ENCODE measurements at places on chromosomes 7 and 10.

GRCh38 chr7:112110175-112110574, 96.0 kb downstream of the DOCK4 start:
- DNase-seq = no peak

DNA sequence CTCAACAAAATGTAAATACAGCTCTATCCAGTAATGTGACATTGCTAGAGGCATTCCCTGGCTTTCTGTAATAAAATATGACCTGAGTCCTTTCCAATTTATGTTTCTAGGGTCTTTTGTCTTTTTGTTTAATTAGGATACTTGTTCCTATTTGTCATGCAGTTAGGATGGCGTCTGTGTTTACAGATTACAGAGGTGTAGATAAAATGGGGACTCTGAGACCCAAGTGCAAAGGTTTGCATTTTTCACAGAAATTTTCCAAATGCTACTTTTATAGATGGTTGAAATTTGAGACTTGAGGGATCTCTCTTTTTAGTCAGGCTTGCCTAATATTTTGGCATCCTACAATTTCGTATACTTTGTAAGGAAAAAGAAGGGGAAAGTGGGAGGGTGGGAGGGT, 332.4 kb downstream of the PTEN start:
- no peak for DNase-seq

GRCh38 chr10:97816609-97817008, 33.0 kb upstream of the GOLGA7B start:
- no peak for DNase-seq

DNA sequence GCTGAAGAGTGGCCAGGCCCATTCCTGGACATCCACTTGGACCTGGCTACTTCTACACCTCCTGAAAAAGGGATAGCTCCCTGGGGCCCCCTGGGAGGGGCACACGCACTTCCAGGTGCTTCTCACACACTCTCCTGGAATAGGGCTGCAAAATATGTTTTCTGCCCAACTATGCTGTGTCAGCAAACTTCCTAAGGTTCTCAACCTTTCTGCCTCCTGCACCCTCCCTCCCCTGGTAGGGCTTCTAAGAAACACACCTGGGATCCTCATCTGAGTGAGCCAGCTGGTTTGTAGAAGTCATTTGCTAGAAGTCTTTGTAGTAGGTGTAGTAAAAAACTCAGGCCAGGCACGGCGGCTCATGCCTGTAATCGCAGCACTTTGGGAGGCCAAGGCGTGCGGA, 136.5 kb downstream of the ZMYND11 start:
- no peak for DNase-seq

DNA sequence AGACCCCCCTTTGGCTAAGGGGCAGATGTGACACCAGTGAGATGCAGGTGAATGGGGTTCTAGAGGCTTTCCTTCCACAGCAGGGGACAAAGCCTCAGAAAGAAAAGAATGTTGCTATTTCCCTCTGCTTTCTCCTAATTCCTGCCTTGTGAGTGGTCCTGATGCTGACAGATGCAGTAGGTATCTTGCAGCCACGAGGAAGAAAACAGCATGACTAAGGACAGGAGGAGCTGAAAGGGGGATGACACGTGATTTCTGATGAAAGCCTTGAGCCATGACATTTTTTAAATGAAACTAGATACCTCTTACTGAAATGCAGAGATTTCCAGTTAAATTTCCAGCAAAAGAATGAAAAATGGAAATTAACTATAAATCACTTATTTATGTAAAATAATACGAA, 92.4 kb downstream of the C1GALT1 start:
- no peak for DNase-seq

DNA sequence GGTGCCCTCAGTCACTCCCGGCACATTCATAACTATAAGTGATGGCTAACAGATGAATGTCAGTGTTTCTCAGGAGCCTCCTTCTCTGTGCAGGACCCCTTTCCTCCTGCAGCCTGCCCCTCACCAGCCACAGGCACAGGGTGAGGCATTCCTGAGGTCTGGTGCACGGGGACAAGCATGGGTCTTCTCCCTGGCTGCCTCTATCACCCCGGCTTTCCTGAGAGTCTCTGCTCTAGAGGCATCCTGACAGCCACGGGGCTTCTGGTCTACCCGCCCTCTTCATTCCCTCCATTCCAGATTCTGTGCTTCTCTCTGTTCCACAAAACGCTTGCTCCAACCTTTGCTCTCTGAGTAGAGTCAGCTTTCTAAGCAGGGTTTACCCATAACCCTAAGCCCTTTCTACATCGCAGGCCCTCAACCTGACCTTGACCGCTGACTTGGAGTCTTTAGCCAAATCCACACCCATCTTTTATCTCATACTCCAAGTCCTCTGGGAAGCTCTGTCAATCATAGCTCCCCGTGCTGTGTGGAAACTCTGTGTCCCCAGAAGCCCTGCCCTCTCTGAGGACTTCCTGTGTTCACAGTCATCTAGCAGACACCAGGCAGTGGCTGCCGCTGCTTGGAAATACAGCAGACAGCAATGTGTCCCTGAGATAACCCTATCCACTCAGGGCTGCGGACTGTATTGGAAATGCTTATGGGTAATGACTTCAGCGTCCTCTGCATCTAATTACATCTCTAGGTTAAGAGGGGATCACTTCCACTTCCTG, 159.0 kb downstream of the SFMBT2 start:
- DNase-seq = no peak

DNA sequence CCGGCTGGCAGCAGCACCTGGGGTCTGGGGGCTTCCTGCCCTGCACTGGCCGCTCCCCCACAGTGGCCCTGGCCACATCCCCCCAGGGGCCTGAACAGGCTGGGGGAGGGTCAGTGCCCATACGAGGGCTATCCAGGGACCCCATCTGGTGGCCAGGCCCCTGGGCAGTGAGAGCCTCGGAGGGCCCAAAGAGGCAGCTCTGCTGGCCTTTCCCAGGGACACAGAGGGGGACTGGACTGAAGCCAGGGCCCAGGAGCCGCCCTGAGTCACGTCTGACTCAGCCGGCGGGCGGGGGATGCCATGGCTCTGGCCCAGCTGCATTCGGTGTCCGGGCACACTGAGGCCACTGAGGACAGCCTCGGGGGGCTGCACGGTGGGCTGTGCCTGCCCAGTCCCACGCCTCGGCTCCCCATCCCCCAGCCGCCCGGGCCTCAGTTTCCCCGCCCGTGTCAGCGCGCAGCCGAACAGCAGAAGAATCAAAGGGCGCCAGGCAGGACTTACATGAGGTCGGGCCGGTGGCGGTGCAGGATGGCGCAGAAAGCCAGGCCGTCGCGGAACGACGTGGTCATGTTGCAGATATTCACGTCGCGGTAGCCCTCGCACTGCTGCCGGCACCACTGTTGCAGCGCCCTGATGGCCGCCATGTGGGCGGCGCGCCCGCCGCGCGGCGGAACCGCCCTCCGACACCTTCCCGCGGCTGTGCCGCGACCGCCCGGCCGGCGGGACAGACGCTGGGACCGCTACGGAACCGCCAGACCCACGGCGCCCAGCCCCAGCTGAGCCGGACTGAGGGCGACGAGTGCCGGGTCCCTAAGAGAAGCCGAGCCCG, at the start of gene MICALL2:
Gene MICALL2, minus strand, starts transcription at position 788 of the 829 bp plus-strand sequence. Its CDS starts 144 bp downstream, at position 644.
- DNase-seq = no peak

DNA sequence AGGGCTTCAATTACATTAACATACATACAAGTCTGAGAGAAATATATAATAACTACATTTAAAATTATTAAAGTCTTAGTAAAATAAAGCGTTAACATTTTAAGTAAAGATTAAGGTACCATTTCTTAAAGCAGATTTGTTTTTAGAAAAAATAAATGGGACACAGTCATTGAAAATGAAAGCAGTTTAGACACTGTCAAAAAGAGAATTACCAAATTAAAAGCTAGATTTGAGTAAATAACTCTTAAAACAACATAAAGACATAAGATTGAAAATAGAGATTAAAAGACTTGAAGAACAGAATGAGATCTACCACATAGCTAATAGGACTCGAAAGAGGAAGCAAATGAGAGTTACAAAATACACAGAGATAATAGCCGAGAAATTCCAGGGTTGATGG, 562.2 kb upstream of the FOXK1 start:
- no peak for DNase-seq

DNA sequence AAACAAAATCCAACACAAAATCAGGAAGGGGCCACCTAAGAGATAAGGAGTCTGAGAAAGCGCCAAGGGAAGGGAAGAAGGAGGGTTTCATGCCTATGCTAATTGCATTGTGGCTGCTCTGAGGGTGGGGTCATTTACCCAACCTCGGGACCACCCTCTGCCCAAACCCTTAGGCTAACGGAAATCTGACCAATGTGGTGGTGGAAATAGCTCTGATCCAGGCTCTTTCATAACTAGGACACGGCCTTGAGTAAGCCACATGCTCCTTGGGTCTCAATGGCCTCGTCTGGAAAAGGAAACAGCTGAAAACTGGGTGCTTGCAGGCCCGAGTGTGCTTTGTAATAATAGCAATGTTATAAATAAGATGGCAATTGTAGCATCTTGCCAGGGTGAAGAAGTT, 14.9 kb upstream of the SRGN start:
- DNase-seq = no peak

DNA sequence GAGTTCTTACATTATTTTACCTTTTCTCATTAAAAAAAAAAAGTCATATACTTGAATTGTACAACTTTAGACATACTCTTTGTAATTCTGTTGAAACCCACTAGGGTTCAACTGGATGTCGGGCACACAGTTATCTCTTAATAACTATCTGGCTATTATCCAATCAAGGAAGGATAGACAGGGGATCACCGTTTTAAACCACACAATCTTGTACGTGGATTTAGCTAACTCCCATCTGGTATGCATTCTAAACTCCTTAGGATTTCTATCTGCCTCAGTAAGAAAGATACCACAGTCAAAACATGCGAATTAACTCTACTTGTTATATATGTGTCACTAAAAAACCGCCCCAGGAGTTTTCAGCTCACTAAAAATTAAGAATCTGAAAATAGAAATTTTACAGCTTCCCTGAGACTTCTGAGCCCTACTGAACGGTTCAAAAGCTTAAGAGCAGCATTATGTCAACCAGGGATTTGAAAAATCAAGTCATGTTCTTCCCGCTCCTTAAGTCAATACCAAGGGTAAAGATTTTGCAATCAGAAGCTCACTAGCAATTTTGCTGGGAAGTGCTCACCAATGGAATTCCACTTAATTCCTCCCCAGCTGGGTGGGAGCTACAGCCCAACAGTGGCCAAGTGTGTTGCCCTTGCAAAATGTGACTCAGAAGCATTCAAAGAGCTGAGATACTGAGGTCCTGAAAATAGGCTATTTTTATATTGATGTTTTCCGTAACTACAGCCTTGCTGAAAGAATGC, 267.0 kb downstream of the FRMD4A start:
- no peak for DNase-seq

DNA sequence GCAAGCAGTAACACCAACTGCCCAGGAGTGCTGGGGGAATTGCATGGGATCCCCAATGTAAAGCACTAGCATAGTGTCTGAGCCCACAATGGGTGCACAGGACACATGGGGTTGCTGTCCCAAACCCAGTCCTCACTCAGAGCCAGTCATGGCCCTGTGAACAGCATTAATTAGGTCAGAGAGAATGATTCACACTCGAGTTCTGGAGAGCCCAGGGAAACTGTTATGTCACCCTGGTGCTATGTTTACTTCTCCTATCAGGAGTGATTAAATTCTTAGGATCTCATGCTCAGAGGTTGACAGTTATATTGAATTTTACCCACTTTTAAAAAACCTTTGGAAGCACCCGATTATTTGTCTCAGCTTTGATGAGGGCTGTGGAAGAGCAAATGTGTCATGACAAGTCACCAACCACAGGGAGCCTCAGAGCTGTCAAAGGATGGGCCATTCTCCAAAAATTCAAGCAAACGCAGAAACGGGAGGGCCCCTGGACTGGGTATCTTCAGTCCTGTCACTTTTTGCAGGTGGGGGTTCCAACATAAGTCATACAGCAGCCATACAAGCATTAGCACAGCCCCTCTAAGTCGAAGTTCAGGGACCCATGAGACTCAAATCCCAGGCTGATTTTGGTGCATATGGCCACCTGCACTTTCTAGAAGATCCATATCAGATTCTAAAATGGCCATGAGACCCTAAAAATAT, 1.3 kb upstream of the RASSF4 start:
- no peak for DNase-seq

DNA sequence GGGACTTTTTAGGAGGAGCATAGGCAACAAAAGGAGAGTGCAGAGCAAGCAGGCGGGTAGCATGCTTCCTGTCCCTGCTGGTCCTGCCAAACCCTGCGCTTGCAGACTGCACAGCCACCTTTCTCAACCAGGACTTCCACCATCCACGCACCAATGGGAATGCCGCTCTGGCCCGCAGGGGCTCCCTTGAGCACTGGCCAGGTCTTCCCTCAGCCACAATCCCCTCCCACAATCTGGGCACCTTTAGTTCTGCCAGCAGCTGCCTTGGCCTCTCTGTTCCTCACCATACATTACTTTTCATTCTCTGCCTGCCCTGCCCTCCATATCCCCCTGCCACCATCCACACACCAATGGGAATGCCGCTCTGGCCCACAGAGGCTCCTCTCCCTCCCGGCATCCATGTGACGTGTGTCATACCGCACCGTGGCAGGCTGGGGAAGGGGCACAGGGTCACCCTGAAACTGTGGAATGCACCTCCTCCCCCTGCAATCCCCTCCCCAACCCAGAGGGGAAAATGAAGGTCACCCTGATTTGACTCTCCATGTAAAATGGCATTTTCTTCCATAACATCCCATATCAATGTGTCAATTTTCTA, 97.3 kb upstream of the MACROH2A2 start:
- DNase-seq = no peak

DNA sequence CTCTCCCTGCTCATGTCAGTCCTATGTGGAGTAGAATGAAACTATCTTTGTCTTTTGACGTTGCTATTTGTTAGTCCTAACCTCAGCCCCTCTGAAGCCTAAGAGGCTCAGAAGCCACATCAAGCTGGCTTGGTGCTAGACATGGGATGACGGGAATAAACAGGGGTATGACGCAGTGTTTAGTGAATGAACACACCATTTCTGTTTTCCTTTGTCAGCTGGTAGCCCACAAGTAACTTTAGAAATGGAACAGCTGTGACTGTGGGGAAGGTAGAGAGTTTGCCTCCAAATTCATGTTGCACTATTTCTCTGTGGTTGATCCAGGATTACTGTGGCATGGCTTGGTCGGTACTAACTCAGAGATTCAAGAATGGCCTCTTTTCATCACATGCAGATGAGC, 31.3 kb downstream of the COX15 start:
- DNase-seq = no peak

DNA sequence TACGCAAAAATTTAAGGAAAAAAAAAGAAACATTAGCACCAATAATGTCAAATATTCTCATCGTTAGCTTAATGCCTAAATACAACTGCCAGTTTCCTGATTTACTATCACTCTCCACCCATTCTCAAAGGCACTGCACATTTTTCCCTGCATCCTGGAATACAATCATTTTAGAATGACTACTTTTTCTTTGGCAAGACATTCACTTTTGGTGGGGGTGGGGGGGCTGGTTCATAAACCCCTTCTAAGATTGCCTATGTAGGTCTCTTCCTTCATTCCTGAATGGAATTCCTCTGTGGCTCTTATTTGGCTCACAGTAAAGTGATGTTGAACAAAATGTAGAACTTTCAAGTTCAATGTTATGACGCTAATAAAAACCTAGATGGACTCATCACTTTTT, 74.3 kb downstream of the RNLS start:
- DNase-seq = no peak
